LHCN-M2 (cell line): ENCODE measurements at places on chromosomes 12 and 14.

DNA sequence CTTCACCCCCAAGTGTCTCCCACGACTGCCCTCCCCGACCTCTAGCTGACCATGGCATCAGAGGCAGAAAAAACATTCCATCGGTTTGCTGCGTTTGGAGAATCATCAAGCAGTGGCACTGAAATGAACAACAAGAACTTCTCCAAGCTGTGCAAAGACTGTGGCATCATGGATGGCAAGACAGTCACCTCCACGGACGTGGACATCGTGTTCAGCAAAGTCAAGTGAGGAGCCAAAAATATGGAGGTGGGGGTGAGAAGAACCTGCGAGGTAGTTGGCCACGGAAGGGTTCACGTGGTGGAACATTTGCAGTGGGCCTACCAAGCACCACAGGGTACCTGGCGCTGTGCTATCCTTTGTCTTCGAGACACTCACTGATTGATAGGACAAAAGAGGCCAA is 514 bp downstream of the TPPP2 start:
- DNase-seq = no peak

DNA sequence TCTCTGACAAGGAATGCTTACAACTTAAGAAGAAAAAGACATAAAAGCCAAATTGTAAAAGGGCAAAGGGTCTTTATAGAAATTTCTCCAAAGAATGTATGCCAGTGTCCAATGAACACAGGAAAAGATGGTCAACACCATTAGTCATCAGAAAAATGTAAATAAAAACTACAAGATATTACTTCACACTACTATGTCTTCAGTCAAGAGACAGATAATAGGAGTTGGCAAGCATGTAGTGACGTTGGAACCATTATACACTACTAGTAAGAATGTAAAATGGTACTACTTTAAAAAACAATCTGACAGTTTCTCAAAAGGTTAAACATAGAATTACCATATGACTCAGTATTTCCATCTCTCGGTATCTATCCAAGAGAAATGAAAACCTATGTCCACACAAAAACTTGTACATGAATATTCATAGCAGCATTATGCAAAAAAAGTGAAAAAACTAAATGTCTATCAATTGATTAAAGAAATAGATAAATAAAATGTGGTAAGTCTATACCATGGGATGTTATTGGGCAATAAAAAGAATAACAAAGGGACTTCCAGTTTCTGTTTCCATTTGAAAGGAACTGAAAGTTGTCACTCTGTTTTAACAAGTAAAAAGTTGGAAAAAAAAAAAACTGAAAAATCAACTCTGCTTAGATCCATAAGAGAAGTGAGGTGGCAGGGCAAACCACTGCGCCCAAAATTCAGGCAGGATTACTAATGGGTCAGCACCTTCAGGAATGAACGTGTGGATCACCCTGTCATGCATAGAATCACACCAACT is 69.8 kb downstream of the ALG10B start:
- DNase-seq = no peak

DNA sequence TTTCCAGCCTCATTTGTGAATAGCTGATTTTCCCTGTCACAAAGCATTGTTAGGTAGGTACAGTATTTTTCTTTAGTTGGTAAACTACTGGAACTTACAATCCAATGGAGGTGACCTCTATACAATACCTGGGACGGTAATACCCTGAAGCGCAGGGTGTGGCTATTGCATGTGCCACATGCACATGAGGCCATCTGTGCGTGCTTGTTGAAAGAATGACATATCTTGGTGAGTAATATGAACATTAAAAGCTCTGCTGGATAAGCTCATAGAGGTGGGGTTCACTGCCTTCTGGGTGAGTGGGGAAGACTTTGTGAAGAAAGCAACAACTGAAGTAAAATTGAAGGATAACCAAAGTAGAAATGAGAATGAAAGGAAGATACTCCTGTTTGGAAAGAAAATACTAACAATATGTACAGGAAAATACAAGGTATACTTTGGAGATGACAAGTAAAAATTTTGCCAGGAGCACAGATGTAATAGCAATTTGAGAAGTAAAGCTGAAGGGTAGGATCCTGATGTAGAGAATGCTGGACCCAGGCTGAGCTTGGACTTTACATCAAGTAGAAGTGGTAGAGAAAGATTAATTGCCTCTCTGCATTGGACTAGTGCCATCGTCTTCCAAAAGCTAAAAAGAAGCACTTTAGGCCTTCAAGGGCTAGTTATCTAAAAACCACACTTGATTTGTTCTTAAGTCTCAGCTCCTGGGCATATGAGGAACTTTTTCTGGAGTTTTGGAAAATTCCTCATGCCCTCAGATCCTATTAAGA is 97.1 kb downstream of the SLC38A6 start:
- DNase-seq = peak; percentile 55

DNA sequence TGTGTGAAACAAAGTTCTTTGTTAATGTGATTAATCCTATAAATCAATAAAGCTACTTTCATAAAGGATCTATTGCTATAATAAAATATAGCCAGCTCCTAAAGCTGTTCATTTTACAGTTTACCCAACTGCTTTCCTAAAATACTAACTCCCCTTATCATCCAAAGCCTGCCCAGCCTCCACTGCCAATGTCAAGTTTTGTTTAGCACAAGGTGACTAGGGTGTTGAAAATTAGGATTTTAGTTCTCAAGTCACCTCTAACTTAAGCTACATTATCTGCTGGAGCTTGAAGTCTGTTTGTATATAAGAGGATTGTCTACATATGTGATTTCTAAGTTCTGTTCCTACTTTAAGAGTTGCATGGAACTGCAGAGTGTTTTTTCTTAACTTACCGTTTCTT is 86.3 kb downstream of the CCER1 start:
- no peak for DNase-seq

- peak; percentile 84 for DNase-seq
Measured at GRCh38 chr12:13198876-13199275, 2.4 kb downstream of the EMP1 start.

- no peak for DNase-seq
Measured at GRCh38 chr12:93918262-93918661, 230.1 kb upstream of the PLXNC1 start.

GRCh38 chr12:64452559-64453329 is 824 bp downstream of the TBK1 start:
- DNase-seq = peak; percentile 79

- peak; percentile 78 for DNase-seq
Measured at GRCh38 chr12:102197789-102198188, at the start of gene PMCH. Gene PMCH (minus strand): TSS chr12:102197833. CDS start chr12:102197770, 63 bp downstream.

DNA sequence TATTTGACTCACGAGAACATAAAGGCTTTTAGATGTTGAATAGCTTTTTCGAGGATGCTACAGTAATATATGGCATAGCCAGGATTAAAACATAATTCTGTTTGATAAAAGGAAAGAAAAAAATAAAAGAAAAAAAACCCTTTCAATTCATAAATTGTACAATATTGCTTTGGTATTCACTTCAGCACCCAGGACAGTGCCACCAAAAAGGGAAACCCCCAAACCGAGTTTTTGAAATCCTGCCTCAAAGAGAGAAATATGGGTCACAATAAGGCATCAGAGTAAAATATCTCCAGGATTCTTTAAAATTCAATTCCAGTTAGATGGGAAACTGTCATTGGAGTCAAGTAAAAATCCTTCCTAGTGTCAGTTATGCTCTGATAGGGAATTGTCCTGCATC is 551.2 kb upstream of the SEL1L start:
- DNase-seq = no peak

DNA sequence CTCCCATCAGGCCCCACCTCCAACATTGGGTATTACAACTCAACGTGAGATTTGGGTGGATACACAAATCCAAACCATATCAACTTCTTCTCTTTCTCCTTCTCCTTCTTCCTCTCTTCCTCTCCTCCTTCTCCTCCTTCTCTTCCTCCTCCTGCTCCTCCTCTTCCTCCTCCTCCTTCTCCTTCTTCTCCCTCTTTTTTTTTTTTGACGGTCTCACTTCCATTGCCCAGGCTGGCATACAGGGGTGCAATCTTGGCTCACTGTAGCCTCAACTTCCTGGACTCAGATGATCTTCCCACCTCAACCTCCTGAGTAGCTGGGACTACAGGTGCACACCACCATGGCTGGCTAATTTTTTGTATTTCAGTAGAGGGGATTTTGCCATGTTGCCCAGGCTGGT is 11.4 kb upstream of the NUBPL start:
- no peak for DNase-seq

DNA sequence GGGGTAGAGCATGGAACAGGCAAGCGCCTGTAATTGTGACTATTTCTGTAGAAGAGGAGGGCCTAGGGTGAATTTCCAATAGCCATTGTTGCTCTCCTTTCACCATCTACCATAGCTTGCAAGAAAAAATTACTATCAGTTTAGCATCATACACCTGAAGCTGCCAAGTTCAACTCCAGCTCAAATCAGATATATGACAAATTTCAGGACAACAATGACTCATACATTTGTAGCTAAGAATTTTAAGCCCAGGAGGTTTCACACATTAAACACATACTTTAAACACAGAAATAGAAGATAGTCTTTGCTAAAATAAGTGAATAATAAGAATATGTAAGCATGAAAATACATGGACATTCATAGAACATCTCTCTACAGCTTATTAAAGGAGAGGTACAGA is 17.6 kb upstream of the G2E3 start:
- no peak for DNase-seq

DNA sequence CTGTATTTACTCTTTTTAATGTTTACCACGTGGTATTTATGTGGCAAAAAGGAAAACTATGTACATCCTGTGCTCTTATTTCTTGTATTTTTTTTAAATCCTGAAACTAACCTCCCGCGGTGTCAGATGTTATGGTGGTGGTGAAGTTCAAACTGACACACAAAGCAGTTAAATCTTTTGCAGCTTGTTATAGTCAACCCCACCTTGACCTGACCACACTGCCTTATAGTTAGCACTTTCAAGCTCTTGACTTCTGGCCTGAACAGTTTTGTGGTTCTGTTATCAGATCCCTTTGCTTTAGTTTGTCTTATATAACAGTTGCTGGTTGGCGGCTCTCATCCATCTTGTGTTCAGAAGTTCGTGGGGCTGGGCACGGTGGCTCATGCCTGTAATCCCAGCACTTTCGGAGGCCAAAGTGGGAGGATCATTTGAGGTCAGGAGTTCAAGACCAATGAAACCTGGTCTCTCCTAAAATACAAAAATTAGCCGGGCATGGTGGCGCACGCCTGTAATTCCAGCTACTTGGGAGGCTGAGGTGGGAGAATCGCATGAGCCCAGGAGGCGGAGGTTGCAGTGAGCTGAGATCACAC is 2.1 kb downstream of the UNG start:
- DNase-seq = no peak

- DNase-seq = no peak
Measured at GRCh38 chr12:5220835-5221234, 177.2 kb downstream of the KCNA5 start.

GRCh38 chr14:85728476-85729065 is 198.6 kb downstream of the FLRT2 start:
- no peak for DNase-seq

DNA sequence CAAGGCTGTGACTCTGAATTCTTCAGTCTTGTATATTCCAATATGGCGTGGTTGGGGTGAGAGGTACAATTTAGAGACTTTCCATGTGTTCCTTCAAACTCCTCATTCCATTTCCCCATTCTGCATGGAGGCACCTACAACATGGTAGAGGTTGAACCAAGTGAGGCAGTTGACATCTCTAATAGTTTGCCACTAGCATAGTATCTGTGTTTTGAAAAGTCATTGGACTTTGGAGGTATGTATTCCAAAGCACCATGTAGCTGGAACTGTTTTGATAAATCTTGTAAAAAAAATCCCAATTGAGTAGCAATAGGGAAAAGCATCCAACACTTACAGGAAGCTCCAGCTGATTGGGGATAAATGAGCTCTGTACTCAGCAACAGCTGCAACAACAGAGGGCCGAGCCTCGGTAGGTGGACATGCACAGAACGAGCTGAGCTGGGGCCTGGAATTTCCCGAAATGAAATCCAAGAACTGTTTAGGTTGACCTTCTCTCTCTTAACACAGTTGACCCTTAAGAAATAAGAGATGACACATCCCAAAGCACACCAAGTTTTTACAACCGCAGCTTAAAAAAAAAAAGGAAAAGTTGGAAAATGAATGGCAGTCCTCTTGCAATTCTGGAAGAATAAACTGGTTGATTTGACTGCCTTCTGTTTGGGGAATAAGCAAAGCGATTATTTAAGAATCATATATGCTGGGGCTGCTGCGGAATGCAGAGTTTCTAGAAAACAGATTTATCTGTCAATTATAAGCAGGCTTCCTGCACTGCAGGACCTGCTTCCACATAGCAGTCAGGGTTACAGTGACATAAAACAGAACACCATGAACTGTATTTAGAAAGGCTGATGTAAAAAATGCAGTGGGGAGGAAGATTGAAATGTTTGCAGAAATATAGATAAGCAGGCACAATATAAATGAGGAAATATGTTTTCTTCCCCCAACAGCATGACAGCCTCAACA is 194.6 kb upstream of the KRR1 start:
- peak; percentile 100 for DNase-seq

- DNase-seq = no peak
Measured at GRCh38 chr14:89121968-89122620, 294.9 kb downstream of the FOXN3 start.

DNA sequence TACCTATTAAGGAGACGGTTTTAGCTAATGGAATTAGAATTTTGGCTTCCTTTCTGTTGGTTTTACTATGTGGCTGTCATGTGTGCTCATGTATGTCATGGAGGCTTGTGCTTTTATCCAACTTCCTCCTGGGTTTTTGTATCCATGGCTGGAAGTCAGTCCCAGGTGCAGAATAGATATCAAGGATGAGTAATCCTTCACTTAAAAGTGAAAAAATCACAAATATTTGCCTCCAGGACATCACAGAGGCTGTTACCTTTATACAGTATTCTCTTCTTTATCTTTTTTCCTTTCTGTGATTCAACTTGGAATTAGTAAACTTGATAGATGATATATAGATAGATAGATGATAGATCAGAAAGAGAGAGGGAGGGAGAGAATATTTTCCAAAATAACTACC is 706.8 kb downstream of the GALC start:
- no peak for DNase-seq

DNA sequence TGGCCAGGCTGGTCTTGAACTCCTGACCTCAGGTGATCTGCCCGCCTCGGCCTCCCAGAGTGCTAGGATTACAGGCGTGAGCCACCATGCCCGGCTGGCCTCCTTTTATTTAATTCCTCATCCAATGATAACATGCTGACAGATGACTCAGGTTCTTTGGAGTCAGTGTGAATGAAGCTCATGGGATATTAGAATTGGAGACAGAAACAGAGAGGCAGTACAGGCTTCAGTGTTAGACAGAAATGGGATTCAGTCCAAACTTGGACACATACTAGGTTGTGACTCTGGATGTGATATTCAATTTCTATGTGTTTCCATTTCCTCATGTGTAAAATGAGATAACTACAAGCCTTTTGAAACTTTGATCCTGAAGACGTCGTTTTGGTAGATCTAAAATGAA is 47.3 kb downstream of the PDE3A start:
- no peak for DNase-seq

DNA sequence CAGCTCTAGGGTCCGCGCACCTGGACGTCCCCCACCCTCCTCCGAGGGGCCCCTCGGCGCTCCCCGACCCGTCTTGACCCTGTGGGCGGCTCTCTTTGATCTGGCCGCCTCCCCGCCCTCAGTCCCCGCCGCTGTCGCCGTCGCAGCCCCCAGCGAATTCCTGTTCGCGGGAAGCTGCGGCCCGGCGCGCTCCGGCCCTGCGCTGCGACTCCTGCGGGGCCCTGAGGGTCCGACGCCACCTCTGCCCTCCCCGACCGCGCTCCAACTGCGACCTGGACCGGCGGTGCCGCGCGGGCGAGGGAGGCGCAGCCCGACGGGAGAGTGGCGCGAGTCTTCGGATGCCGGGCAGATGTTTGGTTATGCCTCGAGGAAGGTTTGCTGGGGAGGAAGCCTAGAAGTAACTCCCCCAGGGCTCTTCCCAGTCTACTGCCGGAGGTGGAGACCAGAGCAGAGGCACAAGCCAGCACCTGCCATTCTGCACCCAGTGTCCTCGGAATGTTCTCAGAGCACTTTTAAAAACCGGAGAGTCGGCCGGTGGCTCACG is 440 bp upstream of the ISM2 start:
- DNase-seq = no peak
